Subcutaneous adipose tissue (tissue), 4 donors: ENCODE measurements at places on chromosomes 5 and 9. TPM values are rescaled to one million over a fixed set of nuclear protein-coding genes. Genes with fewer than 3 reads are reported as not detected.

The PGM5 gene
- total RNA-seq = 24.0 TPM

The GFI1B gene
- total RNA-seq = not detected

The GZMA gene
- total RNA-seq = 2.2 TPM

The CIZ1 gene
- total RNA-seq = 103 TPM

The SLC6A18 gene
- total RNA-seq = not detected

The PAEP gene
- total RNA-seq = not detected

The PDE4D gene
- 17.7 TPM for total RNA-seq

The MCIDAS gene
- not detected for total RNA-seq

The PRRX2 gene
- total RNA-seq = 6.4 TPM

The PFN3 gene
- total RNA-seq = not detected

The CDH9 gene
- not detected for total RNA-seq

The CTNND2 gene
- not detected for total RNA-seq

The VAV2 gene
- 6.8 TPM for total RNA-seq
